Esophagus squamous epithelium (tissue), 5 donors: ENCODE measurements at places on chromosomes 5 and 9.

GRCh38 chr9:13513716-13514444, 234.4 kb upstream of the MPDZ start:
- no peak for DNase-seq

DNA sequence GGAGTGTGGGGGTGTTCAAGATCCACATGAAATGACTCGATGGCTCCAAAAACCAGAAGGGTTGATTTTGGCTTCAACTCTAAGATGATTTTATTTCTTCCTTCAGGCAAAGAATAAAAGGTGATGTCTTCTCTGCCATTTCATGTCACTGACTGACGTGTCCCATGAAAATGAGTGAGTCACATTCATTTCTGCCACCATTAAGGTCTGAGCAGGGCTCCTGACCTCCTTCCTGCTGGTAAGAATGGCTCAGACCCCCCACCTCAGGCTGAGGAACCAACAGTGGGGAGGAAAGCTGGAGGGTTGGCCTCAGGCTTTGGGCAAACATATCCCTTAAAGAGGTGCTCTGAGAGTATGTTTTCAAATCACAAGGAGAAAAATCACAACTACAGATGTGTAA, 53.9 kb upstream of the ZNF354A start:
- DNase-seq, result no peak

DNA sequence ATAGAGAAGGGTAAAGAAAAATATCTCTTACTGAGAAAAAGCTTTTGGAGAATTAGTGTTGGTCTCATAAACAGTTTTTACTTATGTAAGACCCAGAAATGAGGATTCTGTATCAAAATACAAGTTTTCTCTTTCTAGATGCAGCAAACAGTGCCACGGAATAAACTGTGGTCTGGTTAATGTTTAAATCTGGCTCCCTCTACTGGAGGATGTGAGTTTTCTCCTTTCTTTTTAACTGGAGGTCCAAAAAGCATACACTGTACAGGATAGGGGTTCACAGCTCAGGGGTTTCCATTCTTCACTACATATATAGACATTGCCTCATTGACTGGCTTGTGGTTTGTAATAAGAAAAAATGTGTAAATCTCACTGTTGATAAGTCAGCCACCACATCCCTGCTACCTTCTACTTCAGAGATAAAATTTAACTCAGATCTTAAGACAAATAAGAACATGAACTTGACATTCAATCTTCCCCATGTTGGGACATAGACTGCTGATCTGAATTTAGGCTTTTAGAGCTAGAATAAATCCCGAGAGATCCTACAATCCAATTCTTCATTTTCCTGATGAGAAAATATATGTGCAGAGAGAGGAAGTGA, 98.9 kb downstream of the CFAP95 start:
- no peak for DNase-seq

DNA sequence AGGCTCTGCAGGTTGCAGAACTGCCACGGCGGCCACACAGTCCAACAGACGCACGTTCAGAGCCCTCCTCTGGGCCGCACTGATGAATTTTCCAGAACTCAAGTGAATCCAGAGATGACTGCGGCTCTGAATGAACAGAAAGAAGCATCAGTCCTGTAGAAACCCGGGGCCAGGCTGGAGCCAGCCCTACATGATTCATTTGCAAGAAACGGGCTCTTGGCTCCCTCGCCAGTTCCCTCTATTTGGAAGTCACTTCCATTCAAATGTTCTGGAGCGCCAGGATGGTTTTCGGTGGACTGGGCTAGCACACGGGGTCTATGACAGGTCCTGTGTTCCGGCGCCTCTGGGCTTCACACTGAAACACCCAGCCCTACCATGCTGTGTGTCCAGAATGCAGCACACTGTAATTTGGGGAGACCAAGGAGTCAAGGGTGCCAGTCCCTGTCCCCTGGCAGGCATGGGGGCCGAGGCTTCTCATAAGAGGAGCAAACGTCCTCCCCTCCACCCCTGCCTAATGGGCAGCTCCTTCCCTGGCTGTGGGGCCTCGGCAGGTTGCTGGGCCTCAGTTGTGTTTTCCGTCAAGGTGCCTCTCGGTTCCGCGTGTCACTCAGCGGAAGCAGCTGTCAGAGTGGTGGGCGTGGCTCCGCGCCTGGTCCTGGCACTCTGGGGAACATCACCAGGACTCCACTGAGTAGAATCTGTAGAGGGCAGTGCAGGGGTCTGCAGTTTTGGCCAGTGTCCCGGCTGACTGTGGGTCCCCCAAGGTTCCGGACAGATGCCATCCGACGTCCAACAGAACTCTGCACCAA, 18.1 kb upstream of the COL5A1 start:
- no peak for DNase-seq

DNA sequence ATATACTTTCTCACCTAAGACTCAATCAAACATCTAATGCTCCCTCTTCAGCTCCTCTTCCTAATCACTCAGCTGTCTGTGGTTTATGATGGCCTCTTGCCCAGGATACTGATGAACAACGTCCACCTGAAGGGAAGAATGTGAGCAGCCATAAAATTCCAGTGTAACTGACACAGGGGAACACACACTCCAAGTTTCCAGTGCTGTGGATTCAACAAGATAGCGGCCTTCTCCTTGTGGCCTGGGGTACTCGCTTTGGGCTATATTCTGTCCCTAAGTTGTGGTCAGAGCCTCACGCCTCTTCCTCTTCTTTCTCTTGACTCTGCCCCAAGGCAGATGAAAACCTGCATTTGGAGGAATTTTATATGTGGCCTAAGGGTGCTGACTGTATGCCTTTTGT, 11.7 kb downstream of the B4GALT1 start:
- no peak for DNase-seq
